Stimulated activated CD4-positive, alpha-beta T cell treated with anti-CD3 and anti-CD28 coated beads, Interleukin-15, amount 100 ng/mL, for 48 hours (primary cell): ENCODE measurements at places on chromosomes 2 and 18.

DNA sequence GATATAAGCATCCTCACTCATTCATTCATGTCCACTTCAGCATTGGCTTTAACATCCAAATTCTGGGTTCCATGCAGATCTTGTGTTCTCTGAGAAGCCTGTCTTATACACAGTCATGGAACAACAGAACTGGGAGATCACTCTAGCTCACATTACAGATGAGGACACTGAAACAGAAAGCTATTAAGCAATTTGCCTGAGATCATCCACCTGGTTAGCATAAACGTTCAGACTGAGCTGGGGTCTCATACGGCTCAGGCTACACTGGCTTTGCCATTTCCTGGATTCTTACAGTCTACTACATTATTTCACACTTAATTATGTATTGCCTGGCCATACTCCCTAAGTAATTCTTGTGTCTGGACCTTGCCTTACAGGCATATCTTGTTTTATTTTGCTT is 169.4 kb upstream of the FANCL start:
- DNase-seq, result no peak

- no peak for DNase-seq
These were observed 298.6 kb upstream of the FAM98A start for GRCh38 chr2:33897741-33898140.

DNA sequence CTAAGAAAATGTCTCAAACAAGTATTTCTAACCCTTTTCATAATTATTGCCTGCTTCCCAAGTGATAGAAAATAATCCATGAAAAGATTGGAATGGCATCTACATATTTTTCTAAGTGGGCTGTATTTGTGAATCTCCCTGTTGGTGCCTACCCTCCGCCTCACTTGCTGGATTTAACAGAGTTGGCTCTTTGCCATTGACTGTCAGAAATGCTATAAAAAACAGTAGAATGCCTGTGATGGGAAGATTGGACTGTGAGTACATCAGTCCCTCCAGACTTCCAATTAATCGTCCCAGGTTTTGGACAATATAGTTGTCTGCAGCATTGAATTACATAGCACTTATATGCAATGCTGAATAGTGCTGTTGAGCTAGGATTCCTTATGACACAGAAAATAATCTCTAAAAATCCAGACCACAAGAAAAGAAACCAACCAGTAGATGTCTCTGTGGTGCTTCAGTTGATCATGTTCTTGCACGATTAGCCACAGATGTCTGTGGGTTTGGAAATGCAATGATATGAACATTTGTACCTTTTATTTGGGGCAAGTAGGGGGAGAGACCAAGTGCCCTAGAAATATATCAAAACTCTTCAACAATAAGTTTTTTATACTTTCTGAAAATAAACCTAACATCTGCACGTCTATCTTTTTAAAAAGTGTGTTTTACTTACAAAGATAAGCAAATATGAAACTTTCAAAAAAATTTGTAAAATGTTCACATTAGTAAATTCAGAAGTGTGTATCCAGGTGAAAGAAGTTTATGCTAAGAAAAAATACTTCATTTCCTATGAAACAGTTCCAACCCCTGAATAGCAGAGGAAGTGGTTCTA is 88.5 kb downstream of the DYNAP start:
- no peak for DNase-seq

- no peak for DNase-seq
These were observed 199.7 kb downstream of the ETAA1 start for GRCh38 chr2:67596871-67597270.

DNA sequence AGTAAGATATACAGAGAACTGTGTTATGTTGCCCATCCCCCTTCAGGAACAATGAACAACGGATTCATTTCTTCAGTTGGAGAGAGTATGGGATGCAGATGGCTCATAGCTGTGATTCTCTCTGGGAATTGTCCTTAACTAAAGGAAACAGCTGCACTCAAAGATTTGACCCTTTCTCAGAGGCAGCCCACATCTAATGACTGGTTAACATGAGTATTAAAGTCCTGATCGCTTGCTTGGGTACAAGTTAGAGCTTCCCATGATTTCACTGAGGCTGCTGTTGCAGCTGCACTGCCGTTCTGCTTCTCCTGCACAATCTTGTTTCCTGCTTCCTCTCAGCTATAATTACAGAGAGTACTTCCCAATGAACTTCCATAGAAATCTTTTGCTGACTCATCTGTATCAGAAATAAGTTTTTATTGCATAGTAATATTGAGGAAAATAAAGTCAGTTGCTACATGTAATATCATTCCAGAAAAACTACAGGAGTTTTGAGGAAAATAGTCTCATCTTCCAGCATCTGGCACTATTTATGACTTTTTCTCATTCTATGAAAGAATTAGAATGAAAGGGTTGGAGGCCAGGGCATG is 12.8 kb upstream of the SCN9A start:
- no peak for DNase-seq

- DNase-seq, result no peak
These were observed 268.6 kb downstream of the FIGN start for GRCh38 chr2:163467251-163467630.
